ENCODE measurements at places on chromosomes 16 and 17.

GRCh38 chr16:73764321-73764720 lies 532.3 kb upstream of the PSMD7 start:
- no peak for DNase-seq

DNA sequence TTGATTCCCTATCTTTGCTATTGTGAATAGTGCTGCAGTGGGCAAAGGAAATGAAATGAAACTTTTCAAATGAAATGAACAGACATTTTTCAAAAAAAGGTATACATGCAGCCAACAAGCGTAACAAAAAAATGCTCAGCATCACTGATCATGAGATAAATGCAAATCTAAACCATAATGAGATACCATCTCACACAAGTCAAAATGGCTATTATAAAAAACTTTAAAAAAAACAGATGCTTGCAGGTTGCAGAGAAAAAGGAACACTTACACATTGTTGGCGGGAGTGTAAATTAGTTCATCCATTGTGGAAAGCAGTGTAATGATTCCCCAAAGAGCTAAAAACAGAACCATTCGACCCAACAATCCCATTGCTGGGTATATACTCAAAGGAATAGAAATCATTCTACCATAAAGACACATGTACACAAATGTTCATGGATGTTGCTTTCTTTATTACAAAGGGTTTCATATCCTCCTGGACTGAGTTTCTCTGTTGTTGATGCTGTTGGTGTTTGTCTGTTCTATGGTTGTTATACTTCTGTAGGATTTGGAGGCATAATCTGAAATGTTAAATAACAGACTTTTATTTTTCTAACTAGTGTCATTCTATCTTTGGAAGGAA lies 99.3 kb upstream of the SOX9 start:
- no peak for DNase-seq

- DNase-seq = no peak
These were observed 10.6 kb downstream of the CHMP1A start for GRCh38 chr16:89646906-89647305.

- DNase-seq = no peak
These were observed 13.1 kb downstream of the RAPGEFL1 start for GRCh38 chr17:40190197-40191021.

DNA sequence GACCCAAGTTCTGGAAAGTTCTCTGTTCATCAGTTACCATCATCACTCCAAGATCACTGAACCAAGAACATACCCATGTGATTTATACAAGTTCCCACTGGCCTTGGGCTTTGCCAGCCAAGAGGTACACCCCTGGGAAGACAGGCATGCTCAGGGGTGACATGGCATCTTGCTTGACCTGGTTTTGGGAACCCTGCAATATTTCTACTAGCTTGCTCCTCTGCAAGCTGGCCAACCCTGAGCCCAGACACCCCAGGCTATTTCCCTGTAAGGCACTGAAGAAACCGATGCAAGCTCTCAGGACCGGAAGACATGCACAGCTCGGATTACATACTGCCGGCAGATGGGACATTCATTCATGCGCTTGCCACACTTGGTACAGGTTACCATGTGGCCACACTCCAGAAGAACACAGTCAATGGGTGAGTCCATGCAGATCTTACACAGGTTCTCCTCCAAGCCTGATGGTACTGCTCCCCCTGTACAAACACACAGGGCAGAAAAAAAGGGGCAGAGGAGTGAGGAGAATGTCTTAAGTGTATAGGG lies 31.4 kb downstream of the LIG3 start:
- DNase-seq = no peak

DNA sequence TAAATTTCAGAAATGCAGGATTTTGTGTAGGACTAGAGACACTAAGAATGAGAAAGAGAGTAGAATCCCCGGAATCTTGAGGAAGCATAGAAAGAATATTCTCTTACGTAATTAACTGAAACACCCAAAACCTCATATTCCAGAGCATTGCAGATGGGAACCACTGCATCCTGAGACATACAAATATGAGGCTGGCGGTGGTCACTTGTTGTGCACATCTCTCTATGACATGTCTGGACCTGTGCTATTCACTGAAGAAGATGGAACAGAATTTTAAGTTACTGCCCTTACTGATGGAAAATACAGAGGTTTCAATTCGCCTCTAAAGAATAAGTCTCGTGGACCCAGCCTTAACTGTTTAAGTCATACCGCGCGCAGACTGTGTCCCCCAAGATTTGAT lies 806 bp downstream of the RAD51C start:
- DNase-seq = no peak

DNA sequence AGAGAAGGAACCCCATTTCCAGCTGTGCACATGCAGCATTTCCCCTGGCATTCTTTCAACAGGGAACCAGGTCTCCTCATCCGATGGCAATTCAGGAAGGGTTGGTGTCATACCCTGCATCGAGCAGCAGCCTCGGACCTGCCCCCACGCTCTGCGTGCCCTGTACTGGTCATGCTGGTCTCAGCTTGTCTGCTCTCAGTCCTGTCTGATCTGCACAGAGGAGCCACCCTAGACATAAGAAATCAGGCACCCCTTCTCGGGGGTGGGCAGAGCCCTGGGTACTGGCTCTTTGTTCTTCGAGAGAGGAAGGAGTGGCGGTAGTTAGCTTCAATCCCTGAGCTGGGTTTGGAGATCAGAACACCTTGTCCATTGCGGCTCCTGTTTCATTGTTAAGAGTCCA lies 162.0 kb upstream of the RPH3AL start:
- DNase-seq = no peak

GRCh38 chr16:70604407-70605282 lies 41.7 kb upstream of the IL34 start:
- no peak for DNase-seq
